ENCODE measurements at places on chromosomes 11 and 22.
A peak's percentile ranks its signal among the peaks of the same experiment; 100 is the strongest.

DNA sequence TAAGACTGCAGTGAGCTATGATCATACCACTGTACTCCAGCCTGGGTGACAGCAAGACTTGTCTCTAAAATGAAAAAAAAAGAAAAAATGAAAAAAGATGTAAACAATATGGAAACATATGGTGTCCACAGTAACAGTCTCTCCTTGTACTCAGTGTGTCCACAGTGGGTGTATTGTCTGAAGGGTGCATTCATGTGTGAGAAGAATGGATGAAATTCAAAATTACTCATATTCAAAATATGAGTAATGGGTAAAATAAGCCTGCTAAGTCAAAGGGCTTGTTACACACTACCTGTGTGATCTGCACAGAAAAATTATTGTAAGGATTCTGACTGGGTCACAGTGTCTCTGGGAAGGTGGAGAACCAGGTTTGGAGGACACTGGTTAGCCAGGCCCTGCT lies 26.9 kb downstream of the PPFIA1 start:
- no peak for DNase-seq

GRCh38 chr11:33379947-33380346 lies 122.8 kb downstream of the HIPK3 start:
- no peak for DNase-seq

- no peak for DNase-seq
Measured at GRCh38 chr11:131866535-131867400, 496.4 kb downstream of the NTM start.

GRCh38 chr11:113572136-113572735 lies 97.0 kb upstream of the DRD2 start:
- DNase-seq, result no peak

DNA sequence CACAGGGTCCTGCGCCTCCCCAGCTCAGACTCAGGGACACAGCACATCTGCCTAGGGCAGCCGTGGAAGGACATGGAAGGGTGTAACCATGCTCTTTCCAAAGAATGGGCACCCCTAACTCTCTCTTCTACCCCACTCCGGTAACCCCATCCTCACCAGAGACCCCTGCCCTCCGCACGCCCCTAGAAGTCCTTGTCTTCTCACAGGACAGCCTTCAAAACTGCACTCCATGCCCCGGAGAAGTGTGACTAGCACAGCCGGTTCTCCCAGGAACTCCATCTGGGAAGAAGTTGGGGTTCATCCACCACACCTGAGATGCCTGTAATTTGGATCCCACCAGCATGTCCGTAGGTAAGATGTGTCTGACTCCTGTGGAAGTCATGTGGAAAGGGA lies 25.0 kb downstream of the P2RY2 start:
- no peak for DNase-seq

GRCh38 chr11:95074792-95075563 lies 8.3 kb downstream of the SRSF8 start:
- no peak for DNase-seq

GRCh38 chr22:22357024-22357883 lies 112.7 kb downstream of the VPREB1 start:
- peak; percentile 90 for DNase-seq

DNA sequence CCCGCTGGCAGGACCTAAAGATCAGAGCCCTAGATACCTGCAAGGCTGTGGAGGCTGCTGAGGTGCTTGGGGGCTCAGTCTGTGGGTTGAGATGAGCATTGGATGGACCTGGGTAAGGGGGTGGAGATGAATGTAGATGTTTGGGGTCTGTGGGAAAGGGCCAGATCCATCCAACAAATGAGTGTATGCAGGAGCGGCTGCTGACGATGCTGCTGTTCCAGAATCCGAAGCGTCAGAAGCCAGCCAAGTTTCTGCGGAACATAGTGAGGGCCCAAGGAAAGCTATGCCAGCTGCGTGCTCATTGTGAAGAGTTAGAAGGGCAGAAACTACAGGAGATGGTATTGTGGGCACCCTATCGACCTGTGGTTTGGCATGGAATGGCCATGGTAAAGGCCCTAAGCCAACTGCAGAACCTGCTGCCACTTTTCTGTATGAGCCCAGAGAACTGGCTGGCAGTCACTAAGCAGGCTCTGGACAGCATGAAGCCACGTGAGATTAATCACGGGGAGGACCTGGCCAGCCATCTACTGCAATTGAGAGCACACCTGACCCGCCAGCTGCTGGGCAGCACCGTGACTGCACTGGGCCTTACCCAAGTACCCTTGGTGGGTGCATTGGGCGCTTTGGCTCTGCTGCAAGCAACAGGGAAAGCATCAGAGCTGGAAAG lies 36.6 kb downstream of the RRP8 start:
- no peak for DNase-seq

GRCh38 chr11:127358160-127358559 lies 357.6 kb upstream of the KIRREL3 start:
- DNase-seq, result no peak

DNA sequence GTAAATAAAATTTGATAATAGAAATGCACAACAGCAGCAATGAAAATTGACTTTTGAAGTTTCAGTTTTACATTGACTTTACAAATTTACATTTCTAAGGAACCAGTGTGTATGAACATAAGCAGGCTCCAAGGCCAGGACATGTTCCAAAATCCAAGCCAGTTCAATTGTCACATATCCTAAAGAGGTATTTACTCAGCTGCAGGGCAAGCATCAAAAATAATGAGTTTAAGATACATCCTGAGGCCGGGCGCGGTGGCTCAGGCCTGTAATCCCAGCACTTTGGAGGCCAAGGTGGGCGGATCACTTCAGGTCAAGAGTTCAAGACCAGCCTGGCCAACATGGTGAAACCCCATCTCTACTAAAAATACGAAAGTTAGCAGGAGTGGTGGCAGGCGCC lies 39.0 kb upstream of the AKIP1 start:
- no peak for DNase-seq

GRCh38 chr11:121210445-121211080 lies 82.0 kb upstream of the SC5D start:
- no peak for DNase-seq

DNA sequence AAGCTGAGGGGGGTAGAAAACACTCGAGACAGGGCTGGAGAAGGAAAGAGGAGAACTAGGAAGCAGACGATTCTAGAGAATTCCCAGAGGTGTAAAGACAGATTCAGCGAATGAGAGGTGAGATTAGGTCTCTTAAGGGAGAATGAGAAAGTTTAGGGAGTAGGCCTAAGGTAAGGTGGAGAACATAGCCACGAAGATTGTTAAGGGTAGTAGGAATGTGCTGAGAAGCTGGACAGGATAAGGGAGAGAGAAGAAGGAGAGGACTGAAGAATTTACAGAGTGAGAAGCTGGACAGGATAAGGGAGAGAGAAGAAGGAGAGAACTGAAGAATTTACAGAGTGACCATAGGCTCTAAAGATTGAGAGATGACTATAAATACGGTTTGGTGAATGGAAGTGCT lies 908 bp downstream of the PPME1 start:
- DNase-seq, result no peak

DNA sequence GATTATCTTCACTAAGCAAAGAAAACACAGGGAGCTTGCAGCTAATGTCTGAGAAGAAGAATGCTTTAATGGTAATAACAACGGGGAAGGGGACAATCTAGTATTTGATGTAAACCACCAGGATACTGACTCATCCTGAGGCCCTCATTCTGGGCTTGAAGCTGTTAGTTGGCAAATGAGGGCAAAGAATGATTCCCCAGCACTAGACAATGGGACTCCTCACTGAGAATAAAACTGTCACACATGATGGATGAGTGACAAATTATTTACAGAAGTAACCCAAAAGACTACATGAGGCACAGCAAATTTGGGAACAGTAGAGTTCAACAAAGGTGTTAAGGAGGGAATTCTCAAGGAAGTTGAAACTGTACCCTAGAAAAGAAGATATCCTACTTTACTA lies 76.3 kb downstream of the FAM168A start:
- peak; percentile 19 for DNase-seq

- no peak for DNase-seq
Measured at GRCh38 chr11:35088676-35089075, 50.3 kb upstream of the CD44 start.

DNA sequence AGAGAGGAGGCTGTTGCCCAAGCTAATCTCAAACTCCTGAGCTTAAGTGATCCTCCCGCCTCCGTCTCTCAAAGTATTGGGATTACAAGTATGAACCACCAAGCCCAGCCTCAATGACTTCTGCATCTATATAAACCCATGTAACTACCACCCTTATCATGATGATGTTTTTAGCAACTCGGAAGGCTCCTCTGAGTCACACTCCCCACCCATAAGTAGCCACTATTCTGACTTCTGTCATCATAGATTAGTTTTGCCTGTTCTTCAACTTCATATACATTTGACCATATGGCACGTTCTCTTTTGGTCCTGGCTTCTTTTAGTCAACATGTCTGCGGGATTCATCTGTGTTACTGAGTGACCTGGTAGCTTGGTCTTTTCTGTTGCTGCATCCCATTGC lies 6.4 kb upstream of the FOSL1 start:
- no peak for DNase-seq

DNA sequence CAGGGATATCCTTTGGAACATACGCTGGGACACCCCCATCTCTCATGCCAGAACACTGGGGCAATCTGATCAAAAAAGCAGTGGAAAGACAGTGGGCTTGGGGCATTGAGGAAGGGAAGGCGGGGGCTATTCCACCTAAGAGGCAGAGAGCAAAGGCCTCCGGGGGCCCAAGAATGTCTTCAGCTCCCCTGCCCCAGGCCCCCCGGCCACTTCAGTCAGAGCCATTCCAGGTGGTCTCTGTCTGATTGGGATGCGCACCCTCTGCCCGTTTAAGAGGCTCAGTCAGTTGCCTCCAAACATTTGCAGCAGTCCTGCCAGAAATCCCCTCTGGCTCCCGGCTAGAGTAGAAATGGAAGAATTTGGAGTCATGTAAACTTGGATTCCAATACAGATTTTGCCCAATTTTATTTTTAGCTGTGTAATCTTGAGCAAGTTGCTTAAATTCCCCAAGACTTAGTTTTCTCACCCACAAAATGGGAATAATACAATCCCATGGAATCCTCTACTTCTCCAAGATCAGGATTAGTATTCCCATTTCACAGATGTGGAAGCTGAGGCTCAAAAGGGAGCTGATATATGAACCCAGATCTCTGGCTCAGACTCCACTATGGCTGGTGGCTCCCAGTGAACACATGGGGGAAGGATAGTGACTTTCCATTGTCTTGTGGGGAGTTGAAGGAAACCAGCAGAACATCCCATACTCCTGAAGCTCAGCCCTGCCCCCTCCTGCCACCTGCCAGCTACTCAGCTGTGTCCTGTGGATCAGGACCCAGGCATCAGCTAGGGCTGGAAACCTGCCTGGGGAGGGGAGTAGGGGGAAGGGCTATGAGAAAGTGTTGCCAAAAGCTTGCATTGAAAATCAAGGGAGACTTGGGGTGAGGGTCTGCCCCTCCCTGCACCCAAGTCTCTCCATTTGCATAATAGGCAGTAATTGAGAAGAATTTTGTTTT lies 6.1 kb upstream of the WNT11 start:
- DNase-seq, result no peak

- peak; percentile 55 for DNase-seq
Measured at GRCh38 chr11:503179-503981, 3.7 kb downstream of the RNH1 start.

DNA sequence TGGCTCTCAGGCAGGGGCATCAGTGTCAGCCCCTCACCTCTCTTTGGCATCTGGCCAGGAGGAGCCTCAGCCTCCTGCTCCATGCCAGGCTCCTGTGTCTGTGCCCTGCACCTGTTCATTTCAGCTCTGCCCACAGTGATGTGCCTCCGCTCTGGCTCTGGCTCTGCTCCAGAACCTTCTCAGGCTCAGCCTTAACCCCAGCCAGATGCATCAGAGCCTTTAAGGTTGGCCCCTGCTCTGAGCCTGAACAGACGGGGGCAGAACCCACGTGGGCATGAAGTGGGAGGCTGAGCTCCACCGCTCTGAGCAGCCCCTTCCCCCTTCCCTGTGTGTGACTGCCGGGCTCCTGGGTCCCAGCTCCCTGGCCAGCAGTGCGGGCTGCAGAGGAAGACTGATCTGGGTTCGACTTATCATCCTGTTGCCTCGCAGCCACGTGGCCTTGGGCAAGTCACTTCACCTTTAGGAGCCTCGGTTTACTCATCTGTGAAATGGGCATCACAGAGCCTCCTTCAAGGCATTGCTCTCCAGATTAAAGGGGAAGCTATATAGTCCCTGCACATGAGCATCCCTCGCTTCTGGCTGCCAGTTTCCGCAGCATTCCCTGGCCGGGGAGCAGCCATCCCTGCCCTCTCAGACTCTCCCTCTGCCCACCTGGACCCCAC lies 44.7 kb upstream of the RTL6 start:
- DNase-seq, result no peak

GRCh38 chr22:20852503-20852902 lies 6.1 kb downstream of the PI4KA start:
- DNase-seq, result no peak

DNA sequence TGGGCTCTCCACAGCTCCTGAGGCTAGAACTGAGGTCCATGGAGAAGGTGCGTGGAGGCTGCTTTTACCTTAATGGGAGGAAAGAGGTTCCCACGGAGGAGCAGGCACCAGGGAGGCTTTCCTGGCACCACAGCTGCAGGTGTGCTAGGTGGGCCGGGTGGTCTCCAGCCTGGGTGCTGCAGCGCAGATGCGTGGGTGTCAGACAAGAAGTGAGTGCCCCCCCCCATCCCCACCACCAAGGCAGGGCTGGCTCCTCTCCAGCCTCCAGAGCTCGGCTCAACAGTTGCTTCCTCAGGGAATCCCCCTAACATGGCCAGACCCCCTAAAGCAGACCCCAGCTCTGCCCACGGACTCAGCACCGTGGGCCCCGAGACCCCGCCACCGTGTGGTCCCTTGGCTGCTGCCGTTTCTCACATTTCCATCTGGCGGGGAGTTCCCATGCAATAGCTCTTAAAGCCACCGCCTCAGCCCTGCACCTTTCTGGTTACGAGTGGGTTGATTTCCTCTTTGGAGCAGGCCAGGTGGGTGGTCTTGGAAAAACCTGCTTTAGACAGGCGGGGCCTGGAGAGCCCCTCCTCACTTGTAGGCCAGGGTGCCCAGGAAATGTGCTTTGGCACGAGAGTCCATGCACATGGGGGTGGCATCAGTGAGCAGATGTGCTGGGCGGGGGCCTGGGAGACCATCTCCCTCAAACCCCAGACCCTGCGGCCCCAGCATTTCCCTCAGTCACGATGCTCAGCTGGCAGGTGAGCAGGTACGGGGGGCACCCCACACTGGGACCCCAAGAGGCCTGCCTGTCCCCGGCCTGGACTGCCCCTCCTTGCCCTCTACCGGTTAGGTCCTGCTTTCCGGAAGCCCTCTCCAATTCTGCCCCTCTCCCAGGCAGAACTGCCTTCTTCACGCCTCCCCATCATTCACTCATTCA lies 93.7 kb downstream of the ARHGAP8 start:
- DNase-seq, result no peak

- no peak for DNase-seq
Measured at GRCh38 chr11:29538339-29539036, 478.3 kb downstream of the KCNA4 start.

DNA sequence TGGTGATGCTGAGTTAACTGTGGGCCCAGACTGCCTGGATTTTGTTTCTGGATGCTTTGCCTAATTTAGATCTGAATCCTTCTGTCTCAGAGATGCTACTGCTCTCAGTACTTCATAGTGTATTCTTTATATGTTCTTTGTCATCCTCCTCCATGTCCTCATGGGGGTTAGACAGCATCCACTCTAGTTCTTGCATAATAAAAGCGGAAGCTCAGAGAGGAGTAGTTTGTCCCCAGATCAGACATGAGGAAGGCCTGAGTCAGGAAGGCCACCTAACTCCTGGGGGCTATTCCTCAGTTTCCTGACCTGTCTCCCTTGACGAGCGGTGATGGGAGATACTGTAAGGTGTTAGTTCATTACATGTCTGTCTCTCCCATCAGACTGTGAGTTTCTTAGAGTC lies 90.2 kb downstream of the SCN3B start:
- DNase-seq, result no peak

Data from stimulated activated CD4-positive, alpha-beta T cell treated with anti-CD3 and anti-CD28 coated beads, Interleukin-15, amount 100 ng/mL, for 24 hours (primary cell).